Urinary bladder (tissue), 4 donors: ENCODE measurements at places on chromosomes 13 and 19. TPM values are rescaled to one million over a fixed set of nuclear protein-coding genes. Genes with fewer than 3 reads are reported as not detected.
A peak's percentile ranks its signal among the peaks of the same experiment; 100 is the strongest.

- DNase-seq, result no peak
These were observed 31.3 kb downstream of the SAE1 start for GRCh38 chr19:47161876-47162489.

- DNase-seq, result no peak
These were observed 29.4 kb downstream of the SPC24 start for GRCh38 chr19:11125994-11126685.

DNA sequence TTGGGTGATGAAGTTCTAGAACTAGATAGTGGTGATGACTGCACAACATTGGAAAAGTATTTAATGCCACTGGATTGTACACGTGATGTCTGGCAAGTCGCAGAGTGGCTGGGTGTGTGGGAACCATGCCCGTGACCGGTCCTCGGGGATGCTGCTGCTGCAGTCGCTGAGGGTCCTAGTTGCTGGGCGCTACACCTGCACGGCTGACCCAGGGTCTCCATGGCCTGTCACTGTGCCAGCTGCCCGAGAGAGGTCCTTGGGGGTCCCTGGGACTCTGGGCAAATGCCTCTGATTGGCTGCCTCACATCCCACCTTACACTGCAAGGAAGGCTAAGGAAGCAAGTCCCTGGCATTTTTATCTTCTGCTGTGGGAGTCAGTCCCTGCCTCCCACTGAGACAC is 109.1 kb upstream of the PABPC3 start:
- no peak for DNase-seq

DNA sequence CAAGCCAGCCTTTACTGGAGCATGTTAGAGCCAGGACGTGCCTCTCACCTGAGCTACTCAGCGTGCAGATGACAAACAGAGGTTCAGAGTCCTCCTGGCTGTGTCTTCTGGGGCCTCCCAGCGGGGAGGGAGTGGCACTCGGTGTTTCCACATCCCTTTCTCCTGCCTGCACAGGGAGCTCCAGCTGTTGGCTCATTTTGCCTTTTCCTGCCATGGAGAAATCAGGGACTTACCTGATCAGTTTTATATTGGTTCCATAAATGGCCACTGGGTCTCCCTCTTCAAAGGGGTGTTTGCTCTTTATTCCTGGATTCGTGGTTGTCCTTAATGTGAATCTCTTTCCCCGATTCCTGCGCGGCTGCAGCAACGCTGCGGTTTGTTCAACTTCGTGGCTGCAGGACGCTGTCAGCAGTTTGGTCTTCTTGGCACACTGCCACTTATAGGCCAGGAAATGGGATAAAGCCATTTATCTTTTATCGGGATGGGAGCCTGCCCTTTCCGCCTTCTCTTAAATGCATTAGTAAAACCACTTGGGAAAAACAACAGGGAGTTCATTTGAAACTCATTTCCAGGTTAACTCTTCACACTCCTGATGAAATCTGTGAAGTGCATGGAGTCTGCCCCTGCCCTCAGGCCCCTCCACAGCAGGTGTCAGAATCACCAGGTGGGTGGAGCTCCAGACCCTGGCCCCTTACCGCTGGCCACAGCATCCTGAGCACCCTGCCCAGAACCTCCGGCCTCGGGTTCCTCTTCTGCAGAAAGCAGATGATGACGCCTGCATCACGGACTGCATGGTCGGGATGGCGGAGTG is 39.8 kb upstream of the MCF2L start:
- peak; percentile 66 for DNase-seq

DNA sequence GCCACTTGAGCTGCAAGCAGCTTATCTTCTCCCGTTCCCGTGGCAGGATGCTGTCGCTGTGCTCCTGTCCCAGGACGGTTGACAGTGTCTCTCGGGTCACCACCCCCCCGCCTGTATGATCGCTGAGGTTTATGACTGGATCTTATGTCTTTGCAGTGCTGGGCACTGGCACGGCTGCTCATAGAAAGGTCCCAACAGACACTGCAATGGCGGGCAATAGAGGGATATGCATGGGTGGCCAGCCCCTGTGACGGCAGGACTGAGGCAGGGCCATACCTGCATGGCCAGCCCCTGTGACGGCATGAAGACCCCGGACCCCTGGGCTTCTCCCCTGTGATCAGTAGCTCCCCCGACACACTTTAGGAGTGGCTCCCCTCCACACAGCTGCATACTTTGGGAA is 307.2 kb downstream of the TEX29 start:
- DNase-seq, result no peak

DNA sequence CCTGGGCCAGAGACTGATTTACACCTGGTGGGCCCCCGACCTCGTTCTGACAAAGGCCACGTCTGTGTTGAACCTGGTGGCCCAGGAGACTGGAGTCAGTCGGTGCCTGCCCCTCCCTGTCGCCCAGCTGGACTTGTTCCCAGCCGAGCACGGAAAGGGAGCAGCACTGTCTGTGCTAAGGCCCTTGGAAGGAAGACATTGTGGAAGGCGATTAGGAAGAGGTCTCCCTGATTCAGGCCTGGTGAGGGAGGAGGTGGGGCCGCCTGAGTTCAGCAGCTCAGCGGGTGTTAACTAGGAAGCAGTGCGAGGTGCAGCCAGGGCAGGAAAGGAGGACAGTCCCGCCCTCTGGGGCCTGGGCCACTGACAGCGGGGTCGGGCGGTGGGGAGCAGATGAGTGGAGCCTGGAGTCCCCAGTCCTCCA is 64.7 kb downstream of the GPR12 start:
- DNase-seq, result no peak

- no peak for DNase-seq
These were observed 464.6 kb downstream of the FGF9 start for GRCh38 chr13:22135446-22135845.

DNA sequence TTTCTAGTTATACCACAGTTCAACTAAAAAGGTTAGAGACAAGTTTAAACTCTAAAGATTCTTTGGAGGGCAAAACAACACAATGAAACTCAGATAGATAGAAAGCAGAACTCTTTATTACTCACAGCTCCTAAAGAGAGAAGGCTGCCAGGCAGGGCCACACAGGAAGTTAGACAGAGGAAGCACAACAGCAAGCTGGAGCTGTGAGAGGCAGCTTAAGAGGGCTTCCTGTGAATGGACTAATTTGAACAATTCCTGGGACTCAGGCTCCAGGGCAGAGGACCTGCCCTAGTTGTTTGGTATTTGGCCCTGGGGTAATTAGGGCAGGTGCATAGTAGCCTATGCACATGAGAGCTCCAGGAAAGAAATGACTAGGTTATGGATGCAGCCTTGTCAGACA is 803.6 kb downstream of the DIAPH3 start:
- no peak for DNase-seq

- DNase-seq, result no peak
These were observed 50.5 kb downstream of the ATP7B start for GRCh38 chr13:51960766-51961165.

GRCh38 chr13:32381539-32381938 is 46.4 kb downstream of the N4BP2L1 start:
- DNase-seq, result no peak

DNA sequence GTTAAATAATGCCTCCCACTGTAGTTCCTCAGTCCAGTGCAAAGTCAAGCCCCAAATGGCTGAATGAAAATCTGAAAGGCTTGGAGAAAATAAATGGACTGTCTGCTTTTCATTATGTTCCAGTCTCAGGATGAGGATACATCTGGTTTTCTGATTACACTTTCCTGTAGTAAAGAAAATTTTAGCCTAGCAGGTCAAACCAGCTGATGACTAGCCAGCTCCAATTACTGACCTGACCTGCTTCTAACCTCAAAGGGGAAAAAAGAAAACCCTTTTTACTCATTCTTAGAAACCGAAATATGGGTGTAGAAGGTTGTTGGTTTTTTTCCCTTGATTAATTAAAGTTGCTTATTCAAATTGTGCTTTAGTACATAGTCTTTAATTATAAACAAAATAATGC is 418.4 kb downstream of the EFNB2 start:
- no peak for DNase-seq

- peak; percentile 68 for DNase-seq
These were observed 307 bp downstream of the JOSD2 start for GRCh38 chr19:50510700-50511068.

DNA sequence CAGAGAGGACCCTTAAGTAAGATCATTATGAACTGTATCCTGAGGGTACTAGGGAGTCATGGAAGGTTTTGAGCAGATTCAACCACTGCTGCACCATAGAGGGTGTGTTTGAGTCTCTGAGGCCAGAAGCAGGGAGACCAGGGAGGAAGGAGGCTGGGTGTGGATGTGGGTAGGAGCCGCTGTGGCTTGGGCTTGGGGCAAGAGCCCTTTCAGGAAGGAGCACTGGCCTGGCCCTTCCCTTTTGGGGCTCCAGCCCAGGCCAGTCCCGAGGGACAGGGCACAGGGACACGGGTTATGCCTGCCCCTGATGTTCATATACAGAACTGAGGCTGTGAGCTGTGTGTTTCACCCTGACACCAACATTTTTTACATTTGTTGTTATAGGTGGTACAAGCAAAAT is 7.2 kb downstream of the CIC start:
- DNase-seq, result no peak

DNA sequence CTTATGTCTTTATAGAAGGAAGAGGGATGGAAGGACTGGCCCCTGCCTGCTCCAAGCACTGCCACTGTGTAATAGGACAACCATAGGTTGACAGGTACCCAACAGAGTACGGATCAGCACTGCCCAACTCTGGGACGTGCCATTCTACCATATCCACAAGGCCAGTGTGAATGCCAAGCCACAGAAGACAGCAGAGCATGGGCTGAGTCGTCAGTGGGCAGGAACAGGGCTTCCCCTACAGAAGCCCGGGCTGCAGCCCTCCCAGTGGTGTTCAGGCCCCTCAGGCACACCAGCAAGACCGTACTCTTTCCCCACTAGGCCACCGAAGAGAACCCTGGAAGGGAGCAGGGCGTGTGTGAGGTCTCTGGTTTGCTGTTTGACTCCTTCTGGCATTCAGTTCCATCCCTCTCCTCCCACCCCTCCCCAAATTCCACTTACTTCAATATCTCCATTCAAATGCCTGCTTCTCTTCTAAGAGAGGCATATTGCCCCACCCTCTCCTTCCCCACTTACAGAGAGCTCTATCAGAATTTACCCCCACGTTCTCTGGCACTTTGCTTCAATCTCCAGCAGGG is 209.4 kb downstream of the FOXO1 start:
- no peak for DNase-seq

GRCh38 chr13:113141601-113141970 is 16.9 kb upstream of the PROZ start:
- no peak for DNase-seq

DNA sequence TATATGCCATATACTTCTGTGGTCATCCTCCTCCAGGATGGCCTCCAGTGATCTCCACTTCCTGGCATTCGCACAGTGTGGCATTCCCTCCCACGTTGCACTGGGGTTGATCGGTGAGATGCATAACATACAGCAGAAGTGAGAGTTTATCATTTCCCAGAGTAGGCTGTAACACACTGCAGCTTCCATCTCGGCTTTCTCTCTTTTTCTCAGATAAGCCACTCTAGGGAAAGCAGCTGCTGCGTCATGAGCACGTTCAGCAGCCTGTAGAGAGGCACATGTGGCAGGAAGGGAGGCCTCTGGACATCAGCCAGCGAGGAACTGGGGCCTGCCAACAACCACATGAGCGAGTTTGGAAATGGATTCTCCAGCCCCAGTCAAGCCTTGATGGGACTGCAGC is 807.1 kb downstream of the DIAPH3 start:
- no peak for DNase-seq

DNA sequence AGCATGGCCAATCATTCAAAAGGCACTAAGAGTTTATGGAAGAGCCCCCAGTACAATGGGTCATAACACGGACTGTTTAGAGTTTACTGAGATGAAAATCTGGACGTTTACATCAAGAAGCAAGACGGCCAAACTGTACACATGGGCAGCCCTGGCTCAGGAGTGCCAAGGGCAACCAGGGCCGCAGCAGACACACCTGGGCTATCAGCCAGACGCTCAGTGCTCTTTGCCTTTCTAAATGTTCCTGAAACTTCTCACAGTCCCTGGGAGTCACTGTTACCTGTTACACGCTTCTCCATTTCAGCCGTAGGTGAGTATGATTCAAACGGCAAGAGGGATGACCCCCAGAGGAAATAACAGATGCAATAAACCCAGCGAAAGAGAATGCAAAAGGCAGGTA is 64.5 kb downstream of the ABCC4 start:
- no peak for DNase-seq

DNA sequence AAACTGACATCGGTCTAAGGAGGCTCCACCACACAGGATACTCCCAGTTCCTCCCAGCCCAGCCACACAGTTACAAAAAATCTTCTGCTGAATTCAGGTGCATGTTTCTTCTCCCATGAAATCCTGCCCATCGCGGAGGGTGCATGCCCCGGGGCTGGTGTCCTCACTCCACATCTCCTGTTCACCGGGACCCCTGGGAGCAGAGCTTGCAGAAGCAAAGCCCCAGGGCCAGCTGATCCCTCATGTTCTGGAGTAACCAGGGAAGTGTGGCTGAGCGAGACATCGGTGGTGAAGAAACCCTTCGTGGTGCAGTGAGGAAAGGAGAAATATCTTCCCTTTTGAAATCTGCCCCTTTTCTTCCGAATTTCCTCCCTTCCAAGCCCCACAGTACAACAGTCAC is 904 bp upstream of the SIGLEC9 start:
- DNase-seq, result no peak

DNA sequence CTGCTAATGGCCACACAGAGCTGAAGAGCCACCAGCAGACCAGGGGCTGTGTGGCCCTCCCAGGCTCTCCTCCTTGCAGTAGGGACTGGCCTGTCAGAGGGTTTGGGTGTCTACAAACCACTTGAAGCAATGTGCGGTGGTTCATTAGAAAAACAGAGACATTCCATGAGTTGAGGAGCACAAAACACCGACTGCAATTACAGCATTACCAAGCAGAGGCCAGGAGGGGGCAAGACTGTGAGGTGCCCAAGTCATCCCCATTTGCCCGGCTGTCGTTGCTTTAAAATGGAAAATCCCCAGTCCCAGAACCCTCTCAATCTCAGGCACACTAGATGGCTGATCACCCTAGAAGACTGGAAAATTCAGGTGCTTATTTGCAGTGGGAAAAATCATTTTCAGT is 15.0 kb downstream of the TMTC4 start:
- DNase-seq, result no peak

- no peak for DNase-seq
These were observed 14.7 kb upstream of the FBXO27 start for GRCh38 chr19:39047073-39047472.

GRCh38 chr13:105255472-105255871 is 1280.0 kb downstream of the EFNB2 start:
- no peak for DNase-seq

Gene PIP5K1C
- polyA plus RNA-seq, result 60.8 TPM

Gene HSH2D
- polyA plus RNA-seq, result 1.9 TPM

Gene GARIN5A
- 1.3 TPM for polyA plus RNA-seq

Gene CAB39L
- polyA plus RNA-seq, result 39.3 TPM
